Astrocyte (in vitro differentiated cells and primary cell): ENCODE measurements at places on chromosomes 2 and 18. TPM values are rescaled to one million over a fixed set of nuclear protein-coding genes. Genes with fewer than 3 reads are reported as not detected.
A peak's percentile ranks its signal among the peaks of the same experiment; 100 is the strongest.

GRCh38 chr2:240956935-240957655 lies 41.3 kb upstream of the SNED1 start:
- no peak for DNase-seq

GRCh38 chr2:212078103-212078502 lies 460.5 kb downstream of the ERBB4 start:
- DNase-seq: no peak

DNA sequence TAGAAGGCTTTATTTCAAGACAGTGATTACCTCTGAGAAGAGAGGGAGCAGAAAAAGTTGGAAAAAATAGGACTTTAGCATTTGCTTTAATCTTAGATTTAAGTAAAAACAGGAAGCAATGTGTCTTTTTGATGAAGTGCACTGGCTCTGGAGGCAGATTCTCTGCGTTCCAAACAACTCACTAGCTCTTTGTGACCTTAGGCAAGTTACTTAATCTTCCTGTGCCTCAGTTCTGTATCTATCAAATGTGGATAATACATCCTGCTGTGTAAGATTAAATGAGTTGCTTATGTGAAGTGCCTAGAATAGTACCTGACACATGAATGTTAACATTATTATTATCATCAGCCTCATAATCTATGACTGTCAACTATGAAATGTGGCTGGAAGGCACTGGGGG lies 42.3 kb downstream of the RPRD1A start:
- peak; percentile 76 for DNase-seq

DNA sequence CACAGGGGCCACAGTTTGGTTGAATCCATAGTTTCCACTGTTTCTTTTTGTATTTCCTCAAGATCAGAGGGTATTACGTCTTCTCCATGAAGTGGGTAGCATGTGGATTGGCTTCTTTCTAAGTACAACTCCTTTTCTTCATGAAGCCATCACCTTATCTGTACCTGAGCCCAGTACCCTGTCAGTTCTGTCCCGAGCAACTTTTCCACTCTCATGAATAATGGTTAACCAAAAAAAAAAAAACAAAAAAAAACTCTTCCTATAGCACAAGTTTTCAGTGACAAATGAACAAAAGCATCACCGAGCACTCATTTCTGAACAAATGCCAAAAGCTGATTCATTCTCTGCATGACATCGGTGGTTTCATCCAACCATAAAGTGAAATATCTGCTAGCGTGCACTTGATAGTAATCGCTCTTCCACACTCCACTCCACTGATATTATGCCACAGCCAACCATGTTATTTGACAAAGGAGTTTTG lies 53.0 kb upstream of the CCDC150 start:
- DNase-seq: peak; percentile 88

GRCh38 chr2:143815082-143815481 lies 685.9 kb downstream of the ARHGAP15 start:
- DNase-seq: no peak

DNA sequence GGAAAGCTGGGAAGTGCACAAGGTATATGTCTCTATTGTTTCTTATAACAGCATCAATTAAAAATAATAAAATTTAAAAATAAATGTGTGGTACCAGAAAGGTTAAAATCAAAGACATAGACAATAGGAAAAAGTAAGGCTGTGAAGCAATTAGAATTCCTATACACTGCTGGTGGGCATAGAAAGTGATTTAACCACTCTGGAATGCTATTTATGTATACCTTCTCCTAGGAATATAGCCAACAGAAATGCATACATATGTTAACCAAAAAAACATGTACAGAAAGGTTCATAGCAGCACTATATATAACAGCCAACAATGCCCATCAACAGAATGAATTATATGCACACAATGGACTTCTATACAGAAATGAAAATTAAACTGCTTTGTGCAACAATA lies 43.0 kb downstream of the WDSUB1 start:
- DNase-seq: no peak

DNA sequence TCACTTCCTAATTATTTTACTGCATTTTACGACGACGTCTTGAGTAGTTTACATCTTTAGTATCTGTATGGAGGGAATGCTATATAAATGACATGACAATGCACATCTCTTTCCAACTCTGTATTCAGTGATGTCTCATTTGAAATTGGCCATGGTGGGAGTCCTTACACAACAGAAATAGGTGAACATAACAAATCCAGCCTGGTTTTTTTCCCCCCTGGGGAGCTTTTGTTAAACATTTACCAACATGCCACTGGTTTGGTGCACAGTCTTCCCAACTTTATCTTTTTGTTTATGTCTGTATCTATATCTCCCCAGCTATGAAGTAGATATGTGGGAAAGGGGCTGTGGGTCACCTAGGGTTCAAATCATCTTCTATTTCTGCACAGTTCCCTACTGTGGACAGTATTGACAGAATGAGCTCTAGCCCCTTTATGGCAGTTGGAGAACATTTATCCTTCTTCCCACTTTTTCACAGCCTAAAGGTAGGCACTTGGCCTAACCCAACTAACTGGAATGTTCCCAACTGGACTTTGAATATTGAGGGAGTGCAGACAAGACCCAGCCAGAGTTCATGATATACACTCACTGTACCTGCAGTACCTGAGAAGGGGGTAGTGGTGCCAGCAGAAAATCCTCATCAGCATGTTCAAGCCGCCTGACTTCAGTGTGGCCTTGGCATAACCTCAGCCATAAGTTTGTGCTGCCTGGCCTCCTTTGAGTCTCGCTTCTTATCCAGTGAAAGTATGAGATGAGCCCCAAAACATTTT lies 5.7 kb upstream of the RTKN start:
- DNase-seq: no peak

- no peak for DNase-seq
Measured at GRCh38 chr2:85151026-85151425, 17.8 kb downstream of the TCF7L1 start.

- no peak for DNase-seq
Measured at GRCh38 chr2:235472443-235472842, 21.4 kb upstream of the AGAP1 start.

- DNase-seq: no peak
Measured at GRCh38 chr2:33317369-33318007, 159.0 kb upstream of the RASGRP3 start.

- peak; percentile 5 for DNase-seq
Measured at GRCh38 chr2:96927405-96928171, 57.7 kb upstream of the SEMA4C start.

GRCh38 chr2:149038442-149039212 lies at the start of gene LYPD6B:
LYPD6B (plus strand) TSS chr2:149038699; CDS start chr2:149130949, 92,250 bp downstream.
- DNase-seq: no peak

GRCh38 chr2:68753318-68753717 lies 18.7 kb downstream of the ARHGAP25 start:
- no peak for DNase-seq

GRCh38 chr2:101296371-101296770 lies 12.1 kb downstream of the RNF149 start:
- DNase-seq: peak; percentile 51

DNA sequence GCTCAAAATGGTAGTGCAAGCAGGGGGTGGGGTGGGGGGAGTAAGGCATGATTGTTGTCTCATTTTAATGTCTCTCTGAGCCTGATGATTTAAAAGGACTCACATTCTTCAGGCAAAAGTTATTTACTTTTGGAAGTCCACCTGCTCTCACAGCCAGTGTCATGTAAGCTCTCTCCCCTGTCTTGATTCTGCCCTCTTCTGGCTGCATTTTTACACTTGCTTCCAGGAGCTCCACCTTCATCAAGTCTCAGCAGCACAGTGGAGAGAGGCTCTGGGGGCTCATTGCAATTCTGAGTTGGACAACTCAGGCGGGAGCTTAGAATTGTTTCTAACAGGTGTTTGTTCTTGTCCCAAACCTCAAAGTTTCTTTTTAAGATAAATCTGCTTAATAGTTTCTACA lies 39.2 kb downstream of the GNAL start:
- no peak for DNase-seq

GRCh38 chr2:43084699-43085091 lies 141.7 kb downstream of the ZFP36L2 start:
- DNase-seq: peak; percentile 83

- DNase-seq: no peak
Measured at GRCh38 chr2:239229545-239230279, 171.1 kb downstream of the HDAC4 start.

GRCh38 chr2:159807183-159808031 lies 9.4 kb upstream of the CD302 start:
- peak; percentile 12 for DNase-seq

DNA sequence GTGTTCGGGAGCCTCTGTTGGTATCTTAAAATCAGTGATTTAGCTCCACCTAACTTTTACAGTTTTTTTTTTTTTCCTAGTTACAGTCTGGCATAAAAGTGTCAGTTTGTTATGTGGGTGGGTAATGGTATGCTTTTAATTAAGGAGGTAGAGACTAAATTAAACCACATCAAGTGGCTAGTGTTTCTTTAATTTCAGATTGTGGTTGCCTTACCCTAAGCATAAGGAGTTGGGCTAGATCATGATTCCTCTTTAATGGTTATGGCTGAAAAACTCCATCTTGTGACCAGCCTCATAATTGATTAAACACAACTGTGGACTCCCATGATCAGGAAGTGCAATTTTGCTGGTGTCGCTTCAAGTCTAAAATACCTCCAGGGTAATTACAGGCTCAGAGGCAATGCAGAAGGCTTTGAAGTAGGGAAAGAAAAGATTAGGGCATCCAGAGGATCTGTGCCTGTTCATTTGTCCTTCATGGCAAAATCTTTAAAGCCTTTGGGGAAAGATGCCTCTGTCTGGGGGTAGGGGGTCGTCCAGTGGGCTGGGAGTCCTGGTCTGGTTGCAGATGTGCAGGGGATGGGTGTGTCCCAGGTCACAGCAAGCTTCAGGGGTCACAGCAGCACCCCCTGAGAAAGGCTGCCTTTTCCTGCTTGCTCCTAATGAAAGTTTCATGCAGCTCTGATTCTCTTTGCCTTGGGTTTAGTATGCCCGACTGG lies 579.2 kb downstream of the BCL11A start:
- DNase-seq: no peak

DNA sequence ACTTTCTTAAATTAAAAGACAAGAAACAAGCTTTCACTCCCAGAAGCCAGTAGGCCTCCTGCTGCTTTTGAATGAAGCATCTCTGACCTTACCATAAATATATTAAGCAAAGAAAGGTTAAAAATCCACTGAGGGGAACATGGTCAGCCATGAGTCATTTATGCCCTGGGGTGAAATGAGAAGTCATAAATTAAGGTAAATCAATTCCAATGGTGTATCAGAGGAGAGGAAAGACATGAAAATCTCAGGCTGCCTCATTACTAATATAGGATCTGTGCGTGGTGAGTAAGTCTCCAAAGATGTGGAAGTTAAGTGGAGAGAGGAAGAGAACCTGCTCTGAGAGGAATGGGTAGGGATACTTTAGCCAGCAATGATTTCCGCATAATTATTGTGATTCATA lies 292.3 kb upstream of the CHAC2 start:
- DNase-seq: peak; percentile 55

GRCh38 chr2:71951718-71952404 lies 195.8 kb downstream of the CYP26B1 start:
- DNase-seq: no peak

DNA sequence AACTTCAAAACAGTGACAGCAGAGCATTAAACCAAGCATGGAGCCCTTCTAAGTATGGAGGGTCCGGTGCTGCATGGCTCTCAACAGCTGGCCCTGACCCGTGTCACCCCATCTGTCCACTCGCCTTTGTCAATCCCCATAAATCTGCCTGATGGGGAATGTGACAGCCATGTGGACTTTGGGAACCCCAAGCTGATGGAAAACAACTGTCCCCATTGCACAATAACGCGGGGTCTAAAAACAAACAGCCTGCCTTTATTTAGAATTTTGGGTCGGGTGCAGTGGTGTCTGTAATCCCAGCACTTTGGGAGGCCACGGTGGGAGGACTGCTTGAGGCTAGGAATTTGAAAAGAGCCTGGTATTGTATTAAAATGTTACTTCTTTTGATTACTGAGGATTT lies 17.1 kb upstream of the THADA start:
- DNase-seq: no peak

The KLHL29 gene
- 4.8 and 5.5 TPM in 2 replicates for total RNA-seq

The AQP12B gene
- not detected in 2 replicates for total RNA-seq

The ABCG5 gene
- not detected in 2 replicates for total RNA-seq

The RTP5 gene
- total RNA-seq: not detected in 2 replicates

The SLC9A4 gene
- 0.07 and 0.09 TPM in 2 replicates for total RNA-seq

The GCG gene
- not detected in 2 replicates for total RNA-seq

The CNGA3 gene
- not detected in 2 replicates for total RNA-seq

The STAT1 gene
- total RNA-seq: 377 and 447 TPM in 2 replicates

The IL36A gene
- not detected in 2 replicates for total RNA-seq

The STAT4 gene
- total RNA-seq: 1.6 and 2.3 TPM in 2 replicates

The CSRNP3 gene
- 5.9 and 6.5 TPM in 2 replicates for total RNA-seq

The IL1RN gene
- not detected in 2 replicates for total RNA-seq

The EFHD1 gene
- 15.7 and 18.8 TPM in 2 replicates for total RNA-seq

The MTERF4 gene
- total RNA-seq: 23.6 and 26.3 TPM in 2 replicates

The DNAJC5G gene
- not detected in 2 replicates for total RNA-seq
